Cardiac septum (tissue), 1 donor: ENCODE measurements at places on chromosomes 4 and X. TPM values are rescaled to one million over a fixed set of nuclear protein-coding genes. Genes with fewer than 3 reads are reported as not detected.

The CXCR3 gene
- total RNA-seq: 0.13 TPM

DNA sequence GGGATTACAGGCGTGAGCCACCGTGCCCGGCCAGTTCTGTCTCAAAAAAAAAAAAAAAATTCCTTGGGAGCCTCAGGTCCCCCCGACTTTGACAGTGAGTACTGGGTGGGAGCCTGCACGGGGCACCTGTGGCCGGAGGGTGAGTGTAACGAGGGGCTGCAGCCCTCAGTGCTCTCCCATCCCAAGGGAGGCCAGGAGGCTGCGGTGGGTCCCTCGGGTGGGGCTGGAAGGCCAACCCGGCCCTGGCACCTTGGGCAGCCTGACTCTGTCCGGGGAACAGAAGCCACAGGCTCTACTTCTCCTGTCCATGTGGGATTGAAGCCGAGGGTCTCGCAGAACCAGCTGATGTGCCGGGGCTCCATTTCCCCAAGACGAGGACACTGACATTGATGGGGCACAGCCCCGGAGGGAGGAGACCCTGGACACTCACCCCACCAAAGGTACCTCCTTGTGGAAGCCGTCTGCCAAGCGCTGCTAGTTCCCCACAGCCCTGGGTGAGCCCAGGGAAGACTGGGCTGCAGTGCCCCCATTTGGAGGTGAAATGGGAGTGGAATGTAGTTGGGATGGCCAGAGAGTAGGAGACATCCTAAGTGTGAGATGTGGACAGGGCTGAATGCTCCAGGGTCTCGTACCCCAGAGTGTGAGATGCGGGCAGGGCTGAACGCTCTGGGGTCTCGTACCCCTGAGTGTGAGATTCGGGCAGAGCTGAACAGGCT lies 2.3 kb upstream of the SLC26A1 start:
- no peak for DNase-seq

GRCh38 chr4:145907390-145907789 lies 31.2 kb downstream of the ZNF827 start:
- DNase-seq: no peak

The OTUD6A gene
- total RNA-seq: not detected

DNA sequence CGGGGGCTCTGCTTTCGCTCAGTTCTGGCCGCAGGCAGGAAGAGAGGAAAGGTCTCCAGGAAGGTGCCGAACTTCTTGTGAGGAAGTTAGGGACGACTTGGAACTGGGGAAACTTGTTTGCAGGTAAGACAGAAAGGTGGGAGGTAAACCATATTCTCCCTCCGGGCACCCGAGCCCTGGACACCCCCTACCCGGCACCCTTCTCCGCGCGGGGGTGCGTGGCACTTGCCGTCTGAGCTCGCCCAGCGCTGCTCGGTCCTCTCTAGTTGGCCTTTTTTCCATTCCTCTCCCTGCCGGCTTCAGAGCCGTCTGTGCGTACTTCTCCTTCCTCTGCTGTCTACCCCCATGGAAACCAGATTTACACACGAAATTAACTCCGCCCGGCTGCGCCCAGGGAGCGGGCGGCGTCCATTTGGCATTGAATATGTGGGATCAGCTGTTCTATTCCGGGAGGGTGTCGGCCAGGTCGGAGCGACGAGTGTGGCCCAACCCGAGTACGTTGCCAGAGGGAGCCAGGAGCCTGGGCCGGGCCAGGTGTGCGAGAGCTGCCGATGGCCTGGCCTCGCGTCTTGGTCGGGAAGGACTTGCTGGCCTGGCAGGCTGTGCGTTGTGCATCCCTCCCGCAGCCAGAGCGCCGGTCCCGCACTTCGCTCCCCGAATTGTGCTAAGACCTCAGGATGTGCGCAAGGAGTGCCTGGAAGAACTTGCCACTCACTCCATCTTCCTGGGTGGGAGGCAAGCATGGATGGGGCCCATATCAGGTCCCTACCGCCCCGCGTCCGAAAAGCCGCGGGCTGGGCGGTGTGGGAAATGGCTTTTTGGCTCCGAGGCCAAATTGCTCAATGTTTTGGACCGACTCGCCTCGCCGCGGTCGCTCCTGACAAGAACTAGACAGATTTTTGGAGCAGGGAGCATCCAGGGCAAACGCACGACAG lies 1.7 kb downstream of the PDGFRA start:
- no peak for DNase-seq
